Epithelial cell of prostate (primary cell): ENCODE measurements at places on chromosomes 12 and 14.

GRCh38 chr12:41437563-41437962 lies 249.4 kb downstream of the PDZRN4 start:
- no peak for DNase-seq

GRCh38 chr12:32312049-32312670 lies 87.2 kb upstream of the FGD4 start:
- no peak for DNase-seq

DNA sequence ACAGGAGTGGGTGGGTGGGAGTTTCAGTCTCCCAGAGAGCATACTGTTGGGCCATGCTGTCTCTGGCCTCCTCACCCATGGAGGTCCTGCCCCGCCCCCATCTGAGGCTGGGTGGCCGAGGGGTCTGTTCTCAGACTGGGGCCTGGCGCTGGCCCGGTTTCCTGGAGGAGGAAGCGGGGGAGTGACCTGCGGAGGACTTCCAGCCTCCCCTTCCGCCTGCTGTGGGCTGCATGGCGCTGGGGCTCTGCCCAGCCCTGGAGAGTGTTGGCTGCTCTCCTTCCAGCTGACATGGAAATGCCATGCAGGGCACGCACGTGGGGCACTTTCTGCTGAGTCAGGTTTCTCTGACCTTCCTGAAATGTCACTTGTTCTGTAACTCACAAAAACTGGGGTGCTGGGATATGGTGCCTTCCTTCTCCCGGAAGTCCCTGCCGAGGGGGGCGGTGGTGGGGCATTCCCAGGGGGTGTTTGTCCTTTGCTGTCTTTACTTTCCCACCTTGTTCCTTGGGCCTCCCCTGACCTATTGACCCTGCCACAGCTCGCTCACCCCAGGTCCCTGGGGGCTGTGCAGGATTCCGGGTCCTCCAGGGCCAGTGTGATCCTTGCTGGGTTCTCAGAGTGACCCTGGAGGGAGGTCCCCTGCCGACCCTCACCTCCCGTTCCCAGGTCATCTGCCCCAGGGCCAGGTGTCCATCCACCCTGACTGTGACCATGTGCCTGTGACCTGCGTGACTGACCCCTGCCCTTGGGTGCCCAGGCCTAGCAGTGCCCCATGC lies 23.6 kb downstream of the PACS2 start:
- no peak for DNase-seq

DNA sequence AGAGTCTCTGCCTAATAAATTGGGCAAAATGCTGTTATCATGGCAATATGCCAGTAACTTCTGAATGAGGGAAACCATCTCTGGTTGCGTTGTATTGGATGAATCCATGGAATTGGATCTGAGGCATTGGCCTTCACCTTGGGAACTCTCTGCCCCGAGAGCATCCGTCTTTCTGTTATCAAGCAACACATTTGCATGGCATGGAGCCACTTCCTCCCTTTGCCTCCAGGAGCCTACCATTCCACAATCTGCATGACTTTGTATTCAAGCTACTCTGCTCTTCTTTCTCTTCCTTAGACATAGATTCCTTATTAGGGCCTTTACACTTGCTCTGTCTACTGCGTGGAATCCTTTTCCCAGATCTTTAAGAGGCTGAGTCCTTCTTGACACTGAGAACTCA lies 57.2 kb downstream of the RIC8B start:
- no peak for DNase-seq

DNA sequence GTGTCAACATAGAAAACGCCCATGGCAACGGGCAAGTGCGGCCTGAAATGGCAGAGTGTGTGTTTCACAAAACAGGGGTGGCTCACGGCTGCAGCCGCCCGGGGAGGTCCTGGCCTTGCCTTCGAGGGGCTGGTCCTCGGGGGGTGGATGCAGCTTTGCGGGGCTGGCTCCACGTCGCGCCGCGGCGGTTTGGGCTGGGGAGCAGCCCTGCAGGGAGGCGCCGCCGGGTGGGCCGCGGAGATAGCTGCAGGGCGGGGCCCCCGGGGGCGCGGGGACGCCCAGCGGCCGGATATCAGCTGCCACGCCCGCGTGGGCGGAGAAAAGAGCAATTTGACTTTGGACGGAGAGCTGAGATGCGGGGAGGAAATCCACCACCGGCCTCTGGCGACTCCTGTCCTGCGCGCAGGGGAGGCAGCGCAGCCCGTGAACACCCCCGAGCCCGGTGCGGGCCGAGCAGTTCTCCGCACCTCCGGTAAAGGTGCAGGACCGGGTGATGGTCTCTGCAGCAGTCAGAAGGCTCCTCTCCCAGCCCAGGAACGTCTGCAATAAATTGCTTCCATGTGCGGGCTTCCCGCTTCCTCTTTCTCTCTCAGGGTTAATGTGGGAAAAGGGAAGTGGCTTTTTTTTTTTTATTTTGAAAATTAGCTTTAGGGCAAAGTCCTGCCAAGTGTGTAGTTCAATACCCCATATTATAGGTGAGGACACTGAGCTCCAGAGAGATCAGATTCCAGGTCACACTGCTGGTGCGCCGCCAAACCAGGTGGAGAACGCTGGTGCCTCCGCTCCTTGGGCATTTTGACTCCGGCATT lies 110.5 kb downstream of the ARF6 start:
- no peak for DNase-seq

DNA sequence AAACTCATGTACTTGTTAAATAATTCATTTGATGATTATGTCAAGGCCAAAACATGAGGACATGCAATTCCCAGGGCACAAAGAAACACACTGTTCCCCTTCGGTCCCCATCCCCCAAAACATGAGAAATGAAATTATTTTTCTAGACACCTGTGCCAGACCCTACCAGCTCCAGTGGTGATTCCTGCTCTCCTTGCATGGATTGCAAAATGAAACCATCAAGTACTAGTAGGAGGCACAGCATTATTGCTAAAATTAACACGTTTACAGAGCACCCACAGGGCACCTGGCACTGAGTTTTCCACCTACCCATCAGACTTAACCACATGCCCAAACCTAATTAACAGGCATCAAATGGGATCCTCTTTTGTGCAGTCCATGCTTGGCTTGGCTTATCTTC lies 76.6 kb downstream of the ZFC3H1 start:
- DNase-seq: no peak

DNA sequence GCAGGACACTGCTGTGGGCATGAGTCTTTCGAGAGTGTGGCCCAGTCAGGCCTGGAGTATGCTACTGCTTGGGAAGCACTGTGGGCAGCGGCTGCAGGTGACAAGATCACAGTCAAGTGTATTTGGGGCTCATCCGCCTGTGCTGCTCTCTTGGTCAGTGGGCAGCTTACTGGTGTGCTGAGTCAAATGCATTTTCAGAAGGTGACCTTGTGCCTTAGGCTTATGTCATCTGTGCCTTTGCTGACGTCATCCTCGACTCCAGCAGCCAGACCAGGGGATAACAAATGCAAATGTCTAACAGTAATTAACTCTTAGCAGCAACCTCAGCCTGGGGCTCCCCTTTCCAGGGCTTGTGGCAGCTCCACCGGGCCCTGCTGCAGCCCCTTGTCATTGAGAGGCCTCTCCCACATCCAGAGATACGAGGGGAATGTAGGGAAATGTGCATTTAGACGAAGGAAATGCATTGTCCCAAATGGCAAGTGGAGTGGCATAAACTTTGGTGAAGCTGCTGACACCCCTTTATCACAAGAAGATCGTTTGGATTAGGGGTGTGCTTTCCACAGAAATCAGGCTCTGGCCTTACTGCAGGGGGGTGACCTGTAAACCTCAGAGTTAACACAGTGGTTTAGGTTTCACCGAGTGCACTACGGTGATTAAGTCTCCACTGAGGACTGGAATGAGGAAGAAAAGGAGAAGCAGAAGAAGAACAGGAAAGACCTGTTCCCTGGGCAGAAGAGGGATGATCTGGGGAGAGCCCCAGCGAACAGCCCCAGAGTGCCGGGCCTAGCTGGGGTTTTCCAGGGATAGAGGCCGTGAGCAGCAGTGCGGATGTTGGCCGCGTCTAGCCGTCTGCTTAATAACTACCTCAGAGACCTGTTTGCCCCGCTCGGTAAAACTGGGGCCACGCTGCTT lies 39.7 kb downstream of the PSMA6 start:
- DNase-seq: peak; percentile 91

DNA sequence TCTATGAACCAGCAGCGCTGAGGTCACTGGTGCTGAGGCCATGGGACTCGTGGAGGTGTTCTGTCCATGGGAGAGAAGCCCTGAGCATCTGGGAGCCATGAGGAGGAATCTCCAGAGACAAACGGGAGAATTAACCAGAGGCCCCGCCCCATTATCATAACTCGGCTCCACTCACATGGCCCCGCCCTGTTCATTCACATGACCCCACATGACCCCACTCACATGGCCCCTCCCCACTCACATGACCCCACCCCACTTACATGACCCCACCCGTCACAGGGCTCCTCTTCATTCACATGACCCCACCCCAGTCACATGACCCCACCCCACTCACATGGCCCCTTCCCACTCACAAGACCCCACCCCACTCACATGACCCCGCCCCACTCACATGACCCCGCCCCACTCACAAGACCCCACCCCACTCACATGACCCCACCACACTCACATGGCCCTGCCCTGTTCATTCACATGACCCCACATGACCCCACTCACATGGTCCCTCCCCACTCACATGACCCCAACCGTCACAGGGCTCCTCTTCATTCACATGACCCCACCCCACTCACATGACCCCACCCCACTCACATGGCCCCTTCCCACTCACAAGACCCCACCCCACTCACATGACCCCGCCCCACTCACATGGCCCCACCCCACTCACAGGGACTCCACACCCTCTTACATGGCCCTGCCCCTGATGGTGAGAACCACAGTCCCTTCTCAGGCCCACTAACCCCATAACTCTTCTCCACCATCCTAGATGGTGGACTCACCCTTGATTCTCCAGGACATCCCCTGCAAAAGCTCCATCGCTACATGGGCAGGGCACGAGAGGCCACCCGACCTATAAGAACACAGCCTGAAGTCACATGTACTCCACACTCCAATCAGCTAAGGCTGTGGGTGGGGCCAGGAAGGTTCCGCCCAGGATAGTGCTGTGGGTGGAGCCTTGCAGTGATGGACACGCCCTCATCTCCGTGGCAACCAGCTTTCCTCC lies 151.1 kb upstream of the SFSWAP start:
- DNase-seq: no peak

GRCh38 chr14:93909429-93910128 lies 17.6 kb upstream of the FAM181A start:
- no peak for DNase-seq

DNA sequence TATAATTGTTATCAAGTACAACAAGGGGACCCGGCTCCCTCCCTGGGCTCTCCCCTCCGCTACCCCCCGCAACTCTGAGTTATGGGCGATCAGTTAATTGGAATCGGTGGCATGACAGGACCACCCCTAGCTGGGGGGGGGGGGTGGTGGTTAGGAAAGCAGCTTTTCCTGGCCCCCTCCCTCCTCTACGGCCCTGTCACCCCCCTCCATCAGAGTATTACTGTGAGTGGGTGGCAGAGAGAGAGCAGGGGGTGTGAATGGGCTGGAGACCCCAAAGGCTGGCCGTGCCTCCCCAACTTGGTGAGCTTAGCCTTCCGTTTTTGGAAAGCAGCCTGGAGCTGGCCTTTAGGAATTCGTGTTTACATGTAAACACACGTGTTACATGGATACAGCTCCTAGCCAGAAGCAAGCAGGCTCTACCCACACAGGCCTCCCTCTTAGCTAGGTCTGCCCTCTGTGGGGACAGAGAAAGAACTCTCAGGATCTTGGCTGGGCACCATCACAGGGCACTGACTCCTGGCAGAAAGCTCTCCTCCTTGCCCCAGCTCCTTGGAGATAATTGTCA lies 1.1 kb upstream of the HOXC4 start:
- DNase-seq: no peak

DNA sequence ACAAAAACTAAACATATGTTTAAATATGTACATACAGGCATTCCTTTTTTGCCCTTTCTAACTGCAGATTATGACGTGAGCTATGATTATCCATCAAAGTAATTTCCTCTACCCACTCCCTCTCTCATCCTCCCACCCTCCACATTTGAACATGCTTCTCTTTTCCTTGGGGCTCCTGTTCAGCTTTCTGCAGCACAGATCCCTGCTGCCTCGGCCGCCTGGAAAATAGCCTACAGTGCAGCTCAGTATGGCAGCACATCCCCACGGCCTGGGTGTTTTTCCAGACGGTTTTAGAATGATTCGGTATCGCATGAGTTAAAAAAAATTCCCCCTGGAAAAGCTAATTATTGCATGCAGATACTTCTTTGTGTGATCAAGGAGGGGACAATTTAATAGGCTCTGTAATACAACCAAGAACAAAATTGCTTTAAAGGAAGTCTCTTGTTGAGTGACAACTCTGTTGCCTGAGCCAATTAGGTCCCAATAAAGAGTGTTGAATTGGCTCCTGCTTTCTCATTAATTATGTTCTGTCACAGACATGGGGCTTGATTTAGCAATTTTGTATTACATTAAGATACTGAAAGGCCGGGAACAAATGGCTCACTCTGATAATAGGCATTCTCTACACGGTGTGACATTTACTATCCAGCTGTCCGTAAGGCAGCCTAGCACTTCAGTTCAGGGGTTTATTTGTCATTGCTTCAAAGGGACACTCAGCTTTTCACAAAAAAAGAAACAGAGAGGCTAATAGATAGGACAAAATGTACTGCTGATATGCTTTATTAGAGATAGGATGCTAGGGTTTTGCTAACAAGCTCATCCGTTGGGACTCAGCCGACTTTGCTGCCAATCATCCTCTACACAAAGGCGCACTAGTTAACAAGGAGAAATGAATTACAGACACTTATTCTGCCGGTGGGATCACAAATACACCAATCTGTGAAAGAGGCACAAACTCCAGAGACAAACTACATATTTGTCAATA lies 285.8 kb upstream of the G2E3 start:
- no peak for DNase-seq

DNA sequence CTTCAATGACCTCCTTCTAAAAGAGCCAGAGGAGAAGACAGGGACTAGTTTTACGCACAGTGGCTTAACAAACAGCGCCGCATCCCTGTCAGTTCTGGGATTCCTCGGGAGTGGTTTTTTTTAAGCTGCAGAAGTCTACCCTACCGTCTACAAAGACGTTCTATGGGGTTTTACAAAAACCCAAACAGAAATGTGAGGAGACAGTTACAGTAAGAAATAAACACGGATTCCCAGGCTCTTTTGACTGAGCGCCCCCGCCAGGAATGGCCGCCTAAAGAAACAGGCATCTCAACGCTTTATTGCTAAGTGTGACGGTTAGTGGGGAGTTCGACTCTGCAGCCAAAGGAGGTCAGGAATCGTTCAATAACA lies 484 bp downstream of the ALKBH1 start:
- no peak for DNase-seq

GRCh38 chr12:67523538-67523937 lies 125.0 kb upstream of the DYRK2 start:
- no peak for DNase-seq

GRCh38 chr12:42868291-42868690 lies 278.7 kb upstream of the PRICKLE1 start:
- DNase-seq: no peak

DNA sequence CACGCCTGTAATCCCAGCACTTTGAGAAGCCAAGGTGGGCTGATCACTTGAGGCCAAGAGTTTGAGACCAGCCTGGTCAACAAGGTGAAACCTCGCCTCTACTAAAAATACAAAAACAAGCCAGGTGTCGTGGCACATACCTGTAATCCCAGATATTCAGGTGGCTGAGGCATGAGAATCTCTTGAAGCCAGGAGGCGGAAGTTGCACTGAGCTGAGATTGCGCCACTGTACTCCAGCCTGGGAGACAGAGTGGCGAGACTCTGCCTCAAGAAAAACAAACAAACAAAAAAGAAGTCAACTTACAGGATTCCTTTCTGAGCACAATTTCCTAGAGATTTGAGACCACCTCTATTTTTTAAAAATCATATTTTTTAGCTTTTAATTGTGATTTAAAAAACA lies 45.3 kb downstream of the DGLUCY start:
- no peak for DNase-seq
